SHP77 treated with DMSO at 0.1 percent for 48 hours (cell line): ENCODE measurements at places on chromosomes 12 and 14.

DNA sequence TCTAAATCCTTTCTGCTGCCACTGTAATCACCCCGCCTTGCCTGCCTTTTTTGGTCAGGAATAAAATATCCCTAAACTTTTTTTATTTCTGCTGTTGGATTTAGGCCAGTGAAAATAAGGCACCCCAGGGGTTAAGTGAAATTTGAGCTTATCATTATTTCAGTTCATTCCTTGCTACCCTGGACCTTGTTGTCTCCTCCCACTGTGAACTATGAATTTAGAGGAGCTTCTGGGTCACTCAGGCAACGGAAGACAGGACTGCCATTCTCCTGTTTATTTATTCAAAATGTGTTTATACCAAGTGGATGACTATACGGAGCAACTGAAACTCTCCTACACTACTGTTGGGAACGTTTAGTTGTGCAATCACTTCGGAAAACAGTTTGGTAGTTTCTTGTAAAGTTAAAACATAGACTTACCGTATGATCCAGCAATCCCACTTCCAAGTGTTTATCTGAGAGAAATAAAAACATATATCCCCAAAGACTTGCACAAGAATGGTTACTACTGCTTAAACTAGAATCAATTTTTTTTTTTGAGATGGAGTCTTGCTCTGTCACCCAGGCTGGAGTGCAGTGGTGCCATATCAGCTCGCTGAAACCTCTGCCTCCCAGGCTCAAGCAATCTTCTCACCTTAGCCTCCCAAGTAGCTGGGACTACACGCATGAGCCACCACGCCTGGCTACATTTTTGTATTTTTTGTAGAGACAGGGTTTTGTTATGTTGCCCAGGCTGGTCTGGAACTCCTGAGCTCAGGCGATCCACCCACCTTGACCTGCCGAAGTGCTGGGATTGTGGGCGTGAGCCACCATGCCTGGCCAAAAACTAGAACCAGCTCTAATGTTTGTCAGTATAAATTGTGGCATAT lies 2.3 kb upstream of the TRAFD1 start:
- no peak for DNase-seq

DNA sequence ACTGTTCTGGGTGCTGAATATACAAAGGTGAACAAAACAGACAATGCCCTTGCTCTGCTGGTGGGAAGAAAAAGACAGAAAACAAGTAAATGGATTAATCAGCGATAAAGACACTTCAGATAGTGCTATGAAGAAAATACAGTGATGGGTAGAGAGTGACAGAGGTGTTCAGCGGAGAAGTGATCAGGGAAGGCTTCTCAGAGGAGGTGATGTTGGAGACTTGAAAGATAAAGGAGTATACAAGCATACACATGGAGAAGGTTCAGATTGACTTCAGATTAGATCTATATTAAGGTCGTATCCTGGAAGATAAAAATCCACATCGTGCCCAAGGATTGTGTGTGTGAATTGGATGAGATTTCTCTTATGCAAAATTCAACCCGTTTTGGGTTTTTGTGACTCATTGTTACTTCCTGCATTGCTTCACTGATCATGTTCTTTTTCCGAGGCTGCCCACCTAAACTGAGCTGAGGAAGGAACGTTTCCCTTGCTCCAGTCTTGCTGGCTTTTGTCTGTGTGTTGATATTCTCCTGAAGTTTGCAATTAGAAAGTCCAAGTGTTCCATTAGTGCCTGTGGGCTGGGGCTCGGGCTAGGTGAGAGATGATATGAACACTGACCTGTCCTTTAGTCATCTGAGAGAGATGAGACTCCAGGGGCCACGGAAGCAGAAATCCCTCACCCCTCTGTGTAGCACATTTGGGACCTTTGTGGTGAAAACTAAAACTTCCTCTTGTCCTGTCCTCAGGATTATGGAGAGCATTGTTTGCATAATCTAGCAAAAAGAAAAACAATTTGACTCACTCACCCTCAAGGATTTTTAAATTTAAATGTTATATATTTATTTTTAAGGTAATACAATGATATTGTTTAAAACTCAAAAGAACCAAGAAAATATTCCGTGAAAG lies 27.6 kb downstream of the PLXNC1 start:
- DNase-seq, result no peak

DNA sequence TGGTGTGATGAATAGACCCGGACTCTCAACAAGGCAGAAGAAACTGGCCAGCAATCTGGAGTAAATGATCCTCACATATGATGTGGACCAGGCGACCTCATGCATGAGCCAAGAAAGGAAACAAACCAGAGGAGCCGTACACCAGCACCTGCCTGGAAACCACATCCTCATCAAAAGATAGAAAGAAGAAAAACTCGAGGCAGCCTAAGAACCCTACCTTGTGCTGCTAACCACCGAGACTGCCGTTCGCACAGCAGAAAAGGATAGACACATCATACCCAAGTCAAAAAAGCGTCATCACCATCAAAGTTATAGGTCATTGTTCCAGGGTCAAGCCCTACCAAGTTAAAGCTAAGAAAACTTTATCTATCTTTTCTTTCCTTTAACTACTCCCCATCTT lies 66.7 kb downstream of the RESF1 start:
- DNase-seq, result no peak

DNA sequence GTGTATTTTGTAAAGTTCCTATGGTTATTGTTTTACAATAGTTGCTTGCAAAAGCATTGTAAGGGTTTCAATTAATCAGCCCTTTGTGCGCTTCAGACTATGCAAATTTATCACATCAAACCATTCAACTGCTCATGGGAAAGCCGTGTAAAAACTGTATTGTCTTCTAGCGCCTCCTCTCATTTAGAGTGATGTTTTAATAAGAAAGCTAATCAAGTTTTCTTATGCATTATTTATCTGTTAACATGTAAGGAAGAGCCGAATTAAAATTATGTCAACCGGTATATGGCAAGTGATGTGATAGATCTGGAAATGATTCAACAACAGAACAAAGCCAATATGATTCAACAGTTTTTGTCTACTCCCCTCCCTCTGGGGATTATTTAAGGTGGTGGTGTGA lies 92.5 kb upstream of the RFX4 start:
- DNase-seq, result no peak

- DNase-seq, result no peak
These were observed 163.0 kb downstream of the OTOGL start for GRCh38 chr12:80262346-80262745.

DNA sequence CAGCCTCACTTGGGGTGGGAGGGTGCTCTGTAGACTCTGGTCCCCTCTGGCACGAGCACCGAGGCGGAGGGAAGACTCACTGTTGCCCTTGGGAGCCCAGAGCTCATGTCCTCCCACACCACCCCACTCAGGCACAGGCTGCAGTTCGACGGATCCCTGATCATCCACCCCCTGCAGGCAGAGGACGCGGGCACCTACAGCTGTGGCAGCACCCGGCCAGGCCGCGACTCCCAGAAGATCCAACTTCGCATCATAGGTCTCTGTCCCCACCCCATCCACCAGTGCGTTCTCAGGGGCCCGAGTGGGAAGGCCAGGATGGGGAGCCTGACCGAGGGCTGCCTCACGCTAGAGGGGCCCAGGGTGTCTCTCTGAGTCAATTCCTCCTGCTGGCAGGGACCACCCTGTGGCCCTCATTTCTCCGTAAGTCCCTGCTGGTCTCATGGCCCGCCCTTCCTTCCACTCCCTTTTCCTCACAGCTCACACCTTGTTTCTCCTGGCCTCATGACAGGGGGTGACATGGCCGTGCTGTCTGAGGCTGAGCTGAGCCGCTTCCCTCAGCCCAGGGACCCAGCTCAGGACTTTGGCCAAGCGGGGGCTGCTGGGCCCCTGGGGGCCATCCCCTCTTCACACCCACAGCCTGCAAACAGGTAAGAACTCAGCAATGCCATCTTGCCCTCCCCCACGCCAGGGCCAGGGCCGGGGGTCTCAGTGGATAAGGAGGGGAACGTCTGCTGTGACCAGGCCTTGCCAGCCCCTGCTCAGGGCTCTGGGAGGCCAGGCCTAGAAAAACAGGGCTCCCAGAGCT lies 27.0 kb downstream of the PAPLN start:
- no peak for DNase-seq

GRCh38 chr14:69581316-69581935 lies 6.8 kb upstream of the CCDC177 start:
- DNase-seq, result no peak

- DNase-seq, result no peak
These were observed 1435.7 kb downstream of the LRFN5 start for GRCh38 chr14:43042408-43042807.

DNA sequence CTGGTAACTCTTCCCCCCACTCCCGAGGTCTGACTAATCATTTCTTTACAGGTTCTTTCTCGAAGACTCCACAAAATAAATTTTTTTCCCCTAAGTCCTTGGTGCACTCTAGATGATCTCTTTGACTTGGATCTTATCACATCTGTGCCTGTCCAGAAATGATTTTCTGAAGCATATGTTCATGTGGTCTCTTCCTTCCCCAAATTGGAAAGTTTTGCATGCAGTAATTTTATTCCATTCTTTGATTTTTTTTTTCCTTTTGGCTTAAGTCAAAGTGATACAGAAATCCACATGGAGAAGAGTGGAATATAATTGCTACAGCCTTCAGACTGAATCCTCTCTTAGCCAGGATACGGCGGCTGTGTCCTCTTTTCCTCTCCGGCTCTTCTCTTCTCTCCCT lies 213.3 kb downstream of the BMP4 start:
- no peak for DNase-seq

GRCh38 chr14:56603648-56604047 lies 24.1 kb downstream of the TMEM260 start:
- no peak for DNase-seq
